Fibroblast of lung (primary cell): ENCODE measurements at places on chromosomes 4 and X. TPM values are rescaled to one million over a fixed set of nuclear protein-coding genes. Genes with fewer than 3 reads are reported as not detected.

USP11 gene
- total RNA-seq = 37.0 and 47.9 TPM in 2 replicates

CCNG2 gene
- 20.1 and 21.6 TPM in 2 replicates for total RNA-seq

RHOH gene
- not detected in 2 replicates for total RNA-seq

NIPAL1 gene
- under 0.01 TPM in 1 of 2 replicates, not detected in the other for total RNA-seq

ANXA10 gene
- total RNA-seq = 0.17 and 0.26 TPM in 2 replicates

PSMD10 gene
- 72.7 and 86.3 TPM in 2 replicates for total RNA-seq

VCX3B gene
- not detected in 2 replicates for total RNA-seq

UGT2A3 gene
- not detected in 2 replicates for total RNA-seq

GAGE12F gene
- total RNA-seq = not detected in 2 replicates

CT45A5 gene
- not detected in 2 replicates for total RNA-seq

PPM1K gene
- 10.0 and 18.0 TPM in 2 replicates for total RNA-seq

FABP2 gene
- total RNA-seq = not detected in 2 replicates

GYPE gene
- 1.2 and 1.3 TPM in 2 replicates for total RNA-seq

XAGE1A gene
- not detected in 2 replicates for total RNA-seq

HSFX4 gene
- not detected in 2 replicates for total RNA-seq

DNA sequence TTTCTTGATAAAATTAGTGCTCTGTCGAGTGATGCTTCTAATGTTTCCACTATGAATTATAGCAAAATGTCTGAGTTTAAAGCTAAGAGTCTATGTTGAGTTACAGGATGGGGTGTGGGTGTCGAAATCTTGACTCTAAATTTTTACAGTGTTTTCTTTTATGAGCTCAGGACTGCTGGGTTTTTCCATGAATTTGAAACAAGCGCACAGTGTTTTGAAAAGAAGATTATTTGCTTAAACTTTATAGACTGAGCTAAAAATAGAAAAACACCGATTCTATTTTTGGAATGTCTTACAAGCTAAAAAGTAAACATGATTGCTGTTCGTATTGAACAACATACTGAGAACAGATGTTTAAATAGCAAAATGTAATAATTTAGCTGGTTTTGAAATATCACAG is 7.5 kb downstream of the PTTG2 start:
- DNase-seq = no peak

GRCh38 chr4:119037709-119038108 is 97.9 kb upstream of the MYOZ2 start:
- DNase-seq = no peak

DNA sequence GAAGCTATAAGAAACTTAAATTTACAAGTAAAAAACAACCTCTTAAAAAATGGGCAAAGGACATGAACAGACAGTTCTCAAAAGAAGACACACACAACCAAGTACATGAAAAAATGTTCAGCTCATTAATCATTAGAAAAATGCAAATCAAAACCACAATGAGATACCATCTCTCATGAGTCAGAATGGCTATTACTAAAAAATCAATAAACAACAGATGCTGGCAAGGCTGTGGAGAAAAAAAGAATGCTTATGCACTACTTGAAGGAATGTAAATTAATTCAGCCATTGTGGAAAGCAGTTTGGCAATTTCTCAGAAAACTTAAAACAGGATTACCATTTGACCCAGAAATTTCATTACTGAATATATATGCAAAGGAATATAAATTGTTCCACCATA is 666.3 kb upstream of the GRIA3 start:
- DNase-seq = peak; percentile 83

DNA sequence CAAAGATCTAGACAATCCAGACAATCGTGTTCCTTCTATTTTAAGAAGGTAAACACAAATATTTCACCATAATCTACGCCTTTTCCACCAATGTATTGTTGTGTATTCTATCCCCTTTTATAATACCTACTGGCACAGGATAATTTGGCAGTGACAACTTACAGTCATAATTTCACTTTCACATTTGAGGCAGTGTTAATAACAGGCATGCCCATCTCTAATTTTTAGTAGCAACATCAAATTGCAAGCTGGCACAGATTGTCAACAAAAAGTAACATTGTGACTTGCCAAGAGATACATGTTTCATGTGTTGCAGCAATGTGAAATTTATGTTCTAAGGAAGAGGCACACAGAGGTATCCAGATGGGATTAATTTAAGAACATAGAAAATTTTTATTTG is 912.5 kb upstream of the PABPC4L start:
- no peak for DNase-seq

GRCh38 chr4:79178760-79179159 is 147.1 kb downstream of the NAA11 start:
- peak; percentile 1 for DNase-seq

DNA sequence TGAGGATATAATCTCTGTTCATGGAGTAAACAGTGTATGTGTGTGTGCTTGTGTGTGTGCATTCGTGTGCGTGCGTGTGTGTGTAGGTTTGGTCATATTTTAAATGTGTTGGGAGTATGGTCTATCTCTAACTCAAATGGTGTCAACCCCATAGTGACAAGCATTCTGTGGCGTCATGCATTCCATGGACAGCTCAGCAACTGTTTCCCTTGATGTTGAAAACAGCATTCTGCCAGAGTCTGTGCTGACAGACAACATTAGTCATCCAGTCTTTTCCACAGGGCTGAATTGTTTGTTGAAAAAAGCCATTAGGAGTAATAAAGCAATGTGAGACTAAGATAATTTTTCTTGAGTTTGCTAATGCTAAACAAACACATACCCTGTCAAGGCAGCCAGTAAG is 706.6 kb downstream of the PCDH19 start:
- DNase-seq = no peak

DNA sequence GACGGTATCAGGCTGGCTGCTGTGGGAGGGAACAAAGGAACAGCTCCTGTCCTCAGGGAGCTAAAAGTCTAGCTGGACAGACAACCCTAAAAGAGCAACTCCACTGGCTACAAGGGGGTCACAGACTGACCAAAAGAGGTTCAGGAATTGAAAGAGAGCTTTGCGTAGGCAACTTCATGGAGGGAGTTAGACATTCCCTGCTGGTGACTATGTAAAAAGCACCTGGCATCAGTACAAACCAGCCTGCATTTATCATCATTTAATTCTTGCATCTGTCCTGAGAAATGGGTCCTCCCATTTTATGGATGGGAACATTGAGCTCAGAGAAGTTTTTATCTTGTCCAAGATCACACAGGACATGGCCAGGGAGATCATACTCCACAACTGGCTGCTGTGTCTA is 1.4 kb upstream of the LGI2 start:
- no peak for DNase-seq

DNA sequence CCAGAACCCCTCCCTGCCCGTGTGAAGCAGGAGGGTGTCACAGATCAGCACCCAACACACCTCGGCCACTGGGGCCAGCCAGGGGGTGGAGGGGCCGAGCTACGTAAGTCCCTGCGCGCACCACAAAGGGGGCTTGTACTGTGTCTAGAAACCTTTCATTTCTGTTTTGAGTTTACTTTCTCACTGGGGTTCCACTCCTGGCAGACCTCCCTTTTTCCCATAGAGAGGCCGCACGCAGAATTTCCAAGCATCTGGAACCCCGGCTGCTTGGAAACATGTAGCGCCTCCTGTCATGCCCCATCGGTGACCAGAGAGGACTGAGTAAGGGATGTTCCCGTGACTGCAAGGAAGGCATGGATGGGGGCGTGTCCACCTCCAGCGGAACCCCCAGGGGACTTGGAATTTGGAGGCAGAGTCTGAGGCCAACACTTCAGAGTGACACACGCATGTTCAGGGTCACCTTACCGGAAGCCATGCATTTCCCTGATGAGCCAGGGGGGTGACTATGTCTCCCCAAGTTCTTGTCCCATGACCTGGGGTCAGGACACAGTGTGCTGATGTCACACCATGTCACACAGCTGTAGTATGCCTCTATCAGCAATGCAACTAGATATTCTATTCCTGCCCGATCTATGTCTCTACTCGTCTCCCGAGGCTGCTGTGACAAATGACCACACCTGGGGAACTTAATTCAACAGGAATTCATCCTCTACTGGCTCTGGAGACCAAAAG is 105.3 kb downstream of the DHRSX start:
- DNase-seq = no peak

GRCh38 chrX:66498672-66499296 is 140.1 kb downstream of the EDA2R start:
- no peak for DNase-seq

GRCh38 chr4:25001509-25001908 is 29.2 kb downstream of the LGI2 start:
- DNase-seq = no peak

GRCh38 chrX:10533696-10534365 is 86.6 kb downstream of the MID1 start:
- DNase-seq = peak; percentile 19

DNA sequence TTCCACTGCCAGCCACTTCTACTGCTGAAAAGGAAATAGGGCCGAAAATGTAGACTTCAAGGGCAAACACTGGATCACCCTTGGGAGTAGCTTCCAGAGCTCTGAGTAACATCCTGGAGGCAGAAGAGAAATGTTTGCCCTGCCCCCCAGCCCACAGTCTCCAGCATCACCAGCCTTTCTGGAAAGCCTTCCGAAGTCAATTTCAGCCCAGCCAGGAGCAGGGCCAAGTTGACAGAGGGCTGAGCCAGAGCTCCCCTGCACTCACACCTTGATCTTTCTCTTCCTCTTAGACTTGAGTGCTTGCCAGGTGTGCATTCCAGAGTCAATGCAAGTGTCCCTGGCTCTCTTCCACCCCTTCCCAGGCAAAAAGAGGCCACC is 35.2 kb downstream of the SLC25A5 start:
- peak; percentile 89 for DNase-seq

- DNase-seq = no peak
Measured at GRCh38 chrX:42131856-42132255, 208.5 kb upstream of the CASK start.

- no peak for DNase-seq
Measured at GRCh38 chr4:100799761-100800539, 282.1 kb upstream of the EMCN start.

GRCh38 chr4:158410272-158410671 is 111.4 kb upstream of the RXFP1 start:
- DNase-seq = peak; percentile 21

- DNase-seq = no peak
Measured at GRCh38 chr4:155496294-155496626, 119.5 kb upstream of the MAP9 start.

DNA sequence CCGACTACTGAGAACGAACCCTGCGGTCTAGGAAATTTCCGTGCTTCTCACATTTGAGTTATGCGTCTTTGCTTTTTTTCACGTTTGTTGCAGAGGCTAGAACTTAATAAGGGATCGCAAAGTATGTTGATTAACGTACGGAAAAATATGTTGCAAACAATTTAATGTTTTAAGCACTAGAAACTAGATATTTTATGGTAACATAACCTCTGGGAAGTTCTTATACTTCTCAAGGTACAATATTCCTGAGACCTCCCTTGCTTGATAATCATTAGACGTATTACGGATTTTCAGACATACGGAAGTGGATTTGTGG is 639 bp upstream of the PRDM5 start:
- DNase-seq = no peak

DNA sequence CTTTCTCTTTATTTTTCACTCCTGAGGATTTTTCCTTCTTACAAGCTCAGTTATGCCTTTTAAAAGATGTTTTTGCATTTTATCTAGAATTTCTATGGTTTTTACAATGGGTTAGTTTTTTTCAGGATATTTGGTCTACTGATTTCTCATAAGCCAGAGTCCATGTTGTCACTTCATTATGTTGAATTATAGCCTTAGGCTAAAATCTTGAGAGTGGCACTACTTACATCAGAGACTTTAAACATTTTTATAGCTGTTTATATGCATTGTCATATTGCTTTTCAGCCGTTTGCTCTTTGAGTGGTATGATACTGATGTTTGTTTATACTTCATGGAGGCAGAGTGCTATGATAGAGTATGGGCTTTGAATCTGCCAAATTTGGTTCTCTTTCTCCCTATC is 36.4 kb downstream of the CXorf58 start:
- DNase-seq = no peak

GRCh38 chr4:157121401-157121800 is 45.5 kb downstream of the GLRB start:
- DNase-seq = peak; percentile 56

GRCh38 chrX:145817331-145818185 is at the start of gene SLITRK2:
Gene SLITRK2, plus strand, starts transcription at chrX:145817829. Its CDS starts 4,597 bp downstream, at chrX:145822426.
- DNase-seq = no peak

DNA sequence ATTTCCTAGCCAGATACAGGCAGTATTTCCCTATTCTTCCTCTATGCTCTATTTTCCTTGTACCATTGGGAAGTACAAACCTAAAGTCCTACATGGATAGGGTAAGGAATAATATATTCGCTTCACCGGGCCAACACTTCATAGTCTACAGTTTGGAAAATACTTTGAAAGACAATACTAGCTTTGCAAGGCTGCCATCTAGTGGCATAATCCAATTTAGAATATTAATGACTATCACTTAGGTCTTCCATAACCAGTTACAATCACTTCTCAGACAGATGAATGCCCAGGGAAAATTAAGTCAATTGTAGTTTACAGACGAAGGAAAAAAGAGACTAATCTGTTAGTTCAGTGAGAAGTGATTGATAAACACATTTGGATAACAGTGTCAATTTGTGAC is 141.0 kb upstream of the FAM47C start:
- DNase-seq = peak; percentile 34

- no peak for DNase-seq
Measured at GRCh38 chr4:54664400-54664799, 6.6 kb downstream of the KIT start.

- DNase-seq = no peak
Measured at GRCh38 chr4:119788349-119789266, 160.0 kb upstream of the PDE5A start.

DNA sequence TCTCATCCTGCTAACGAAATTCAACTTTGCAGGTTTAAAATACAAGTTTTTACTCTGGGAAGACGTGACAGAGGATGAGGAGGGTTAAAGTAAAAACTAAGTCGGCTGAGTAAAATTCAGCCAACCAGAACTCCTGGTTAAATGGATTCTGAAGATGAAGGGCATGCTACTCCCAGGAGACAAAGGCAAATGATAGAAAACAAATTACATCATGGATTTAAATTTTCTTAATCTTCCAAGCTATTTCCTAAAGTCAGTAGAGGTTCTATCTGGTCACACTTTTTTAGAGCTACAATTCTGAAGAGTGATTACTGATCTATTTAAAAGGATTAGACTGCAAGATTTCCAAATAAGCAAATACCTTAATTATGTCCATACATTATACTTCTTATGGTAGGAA is 47.9 kb downstream of the ZNF827 start:
- DNase-seq = no peak

DNA sequence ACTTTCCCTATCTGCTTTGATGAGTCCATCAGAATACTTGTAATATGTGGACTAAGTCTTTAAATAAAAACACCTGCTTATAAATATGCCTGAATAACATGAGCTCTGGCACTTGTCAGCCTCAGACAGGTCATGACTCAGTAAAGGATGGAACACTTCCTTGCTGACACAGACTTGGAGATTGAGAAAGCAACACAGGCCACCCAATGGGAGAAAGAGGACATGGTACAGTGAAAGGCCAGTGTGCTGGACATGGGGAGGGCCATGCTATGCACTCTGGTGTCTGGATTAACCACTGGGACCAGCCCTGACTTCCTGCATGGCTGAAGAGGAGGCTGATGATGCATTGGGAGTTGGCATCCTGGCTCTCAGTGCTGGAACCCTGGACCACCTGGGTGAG is 149.5 kb downstream of the DHRSX start:
- DNase-seq = peak; percentile 51

- peak; percentile 67 for DNase-seq
Measured at GRCh38 chrX:122572461-122572860, 611.6 kb upstream of the GRIA3 start.
